ENCODE measurements at places on chromosomes 16 and 17.

DNA sequence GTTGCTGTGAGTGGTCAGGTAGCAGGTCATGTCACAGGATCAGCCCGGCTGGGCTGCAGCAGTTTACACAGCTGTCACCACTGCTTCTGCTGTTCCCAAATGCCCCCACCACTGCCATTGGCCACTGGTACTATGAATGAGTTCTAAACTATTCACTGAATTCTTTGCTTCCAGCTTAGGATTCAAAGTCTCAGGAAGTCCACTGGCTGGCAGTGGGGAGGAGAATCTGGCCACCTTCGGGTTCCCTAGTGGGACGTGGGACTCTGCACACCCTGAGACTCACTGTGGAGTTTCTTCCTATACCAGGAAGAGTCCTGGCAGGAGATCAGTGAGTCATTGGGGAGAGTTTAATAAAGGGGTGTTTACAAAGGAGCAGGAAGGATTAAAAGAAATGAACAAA, 6.9 kb downstream of the MT1X start:
- DNase-seq = no peak

DNA sequence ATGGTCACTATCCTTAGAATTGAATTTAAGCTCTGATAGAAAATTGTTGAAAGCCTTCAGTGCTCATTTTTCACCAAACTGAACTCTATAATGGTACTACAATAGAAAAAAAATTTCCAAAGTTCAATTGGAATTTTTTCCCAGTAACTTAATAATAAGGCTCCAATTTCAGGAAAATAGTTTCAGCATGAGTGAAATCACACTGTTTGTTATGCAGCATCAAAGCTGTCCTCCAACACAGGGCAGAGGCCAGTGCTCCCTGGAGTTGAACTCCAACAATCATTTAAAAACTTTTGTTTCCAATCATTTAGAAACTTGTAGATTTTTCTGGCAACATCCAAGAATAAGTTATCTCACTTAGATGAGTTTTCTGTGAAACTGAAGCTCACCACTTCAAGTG, 103.1 kb upstream of the HSBP1 start:
- DNase-seq = no peak

DNA sequence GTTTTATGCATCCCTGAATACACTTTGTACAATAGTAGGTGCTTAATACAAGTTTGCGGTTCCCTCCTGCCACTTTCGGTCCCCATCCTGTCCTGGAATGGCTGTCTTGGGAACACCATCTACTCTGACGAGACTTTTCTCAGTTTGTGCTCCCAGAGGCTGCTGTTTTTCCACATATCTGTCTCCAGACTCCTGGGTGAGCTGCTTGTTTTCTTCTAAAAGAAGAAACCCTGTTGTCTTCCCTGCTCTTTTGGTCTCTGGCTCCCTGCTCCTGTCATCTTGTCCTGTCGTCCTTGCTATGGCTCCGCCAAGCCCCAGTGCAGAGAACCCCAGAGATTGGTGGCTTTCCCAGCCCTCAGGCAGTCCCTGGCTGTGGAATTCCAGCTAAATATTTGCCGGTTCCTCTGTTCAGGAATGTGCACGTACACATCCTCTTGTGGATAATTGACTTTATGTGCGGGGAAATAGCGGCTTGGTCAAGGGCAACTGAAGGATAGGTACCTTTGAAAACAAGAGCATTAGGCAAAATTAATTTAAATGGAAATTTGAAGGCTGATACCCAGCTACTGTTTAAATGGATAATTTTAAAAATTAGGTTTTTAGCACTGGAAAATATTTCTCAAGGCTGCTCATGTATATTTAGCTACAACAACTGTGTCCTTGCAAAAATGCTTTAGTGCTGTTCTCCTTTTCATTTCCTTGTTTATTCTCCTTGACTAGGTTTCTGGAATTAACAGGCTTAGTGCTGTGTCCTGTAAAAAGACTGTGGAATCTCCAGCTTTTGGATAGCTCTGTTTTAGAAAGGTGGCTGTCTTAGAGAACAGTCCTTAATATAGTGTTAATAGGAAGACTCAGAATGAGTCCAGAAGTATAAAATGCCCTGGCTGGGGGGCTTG, 50.2 kb upstream of the SLC12A3 start:
- DNase-seq = no peak

DNA sequence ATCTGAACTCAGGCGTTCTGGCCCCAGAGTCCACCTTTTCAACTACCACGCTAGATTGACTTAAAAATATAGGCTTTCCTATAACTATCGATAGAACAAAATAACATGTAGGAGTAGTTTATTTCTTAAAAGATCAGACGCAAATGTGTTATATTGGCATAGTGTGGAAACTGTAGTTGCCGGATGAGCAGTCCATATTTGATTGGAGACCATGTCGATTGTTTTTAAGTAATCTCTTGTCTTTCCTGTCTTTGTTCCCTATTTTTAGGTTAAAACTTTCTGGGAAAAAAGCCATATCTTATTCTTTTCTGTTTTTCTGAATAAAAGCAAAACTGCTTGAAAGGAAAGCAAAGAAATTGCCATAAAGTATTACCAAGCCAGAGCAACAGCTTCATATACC, 53.1 kb downstream of the GAN start:
- no peak for DNase-seq

DNA sequence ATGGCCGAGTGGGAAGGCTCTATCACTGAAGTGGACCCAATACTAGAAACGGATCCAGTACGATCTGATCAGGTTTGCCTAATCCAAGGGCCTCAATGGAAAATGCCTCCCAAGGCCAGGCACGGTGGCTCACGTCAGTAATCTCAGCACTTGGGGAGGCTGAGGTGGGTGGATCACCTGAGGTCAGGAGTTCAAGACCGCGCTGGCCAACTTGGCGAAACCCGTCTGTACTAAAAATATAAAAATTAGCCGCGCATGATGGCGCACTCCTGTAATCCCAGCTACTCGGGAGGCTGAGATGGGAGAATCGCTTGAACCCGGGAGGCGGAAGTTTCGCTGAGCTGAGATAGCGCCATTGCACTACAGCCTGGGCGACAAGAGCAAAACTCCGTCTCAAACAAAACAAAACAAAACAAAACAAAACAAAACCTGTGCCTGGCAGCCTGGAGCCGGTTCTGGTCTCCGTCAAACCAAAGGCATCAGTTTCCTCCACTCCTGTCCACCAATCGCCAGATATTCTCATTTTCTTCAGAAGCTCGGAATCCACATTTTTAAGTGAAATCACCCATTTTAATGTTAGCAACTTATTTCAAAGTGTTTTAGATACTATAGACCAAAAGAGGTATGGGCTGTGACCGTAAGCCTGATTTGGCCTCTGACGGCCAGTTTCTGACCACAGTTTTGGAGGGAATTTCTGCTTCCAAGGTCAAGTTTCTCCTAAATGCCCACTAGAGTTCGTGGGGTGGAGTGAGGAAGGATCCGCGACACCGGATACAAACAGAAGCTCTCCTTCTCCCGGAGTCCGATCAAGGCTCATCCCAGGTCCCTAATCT, 664 bp downstream of the NQO1 start:
- no peak for DNase-seq

GRCh38 chr17:68390888-68391545, 66.3 kb downstream of the WIPI1 start:
- no peak for DNase-seq

DNA sequence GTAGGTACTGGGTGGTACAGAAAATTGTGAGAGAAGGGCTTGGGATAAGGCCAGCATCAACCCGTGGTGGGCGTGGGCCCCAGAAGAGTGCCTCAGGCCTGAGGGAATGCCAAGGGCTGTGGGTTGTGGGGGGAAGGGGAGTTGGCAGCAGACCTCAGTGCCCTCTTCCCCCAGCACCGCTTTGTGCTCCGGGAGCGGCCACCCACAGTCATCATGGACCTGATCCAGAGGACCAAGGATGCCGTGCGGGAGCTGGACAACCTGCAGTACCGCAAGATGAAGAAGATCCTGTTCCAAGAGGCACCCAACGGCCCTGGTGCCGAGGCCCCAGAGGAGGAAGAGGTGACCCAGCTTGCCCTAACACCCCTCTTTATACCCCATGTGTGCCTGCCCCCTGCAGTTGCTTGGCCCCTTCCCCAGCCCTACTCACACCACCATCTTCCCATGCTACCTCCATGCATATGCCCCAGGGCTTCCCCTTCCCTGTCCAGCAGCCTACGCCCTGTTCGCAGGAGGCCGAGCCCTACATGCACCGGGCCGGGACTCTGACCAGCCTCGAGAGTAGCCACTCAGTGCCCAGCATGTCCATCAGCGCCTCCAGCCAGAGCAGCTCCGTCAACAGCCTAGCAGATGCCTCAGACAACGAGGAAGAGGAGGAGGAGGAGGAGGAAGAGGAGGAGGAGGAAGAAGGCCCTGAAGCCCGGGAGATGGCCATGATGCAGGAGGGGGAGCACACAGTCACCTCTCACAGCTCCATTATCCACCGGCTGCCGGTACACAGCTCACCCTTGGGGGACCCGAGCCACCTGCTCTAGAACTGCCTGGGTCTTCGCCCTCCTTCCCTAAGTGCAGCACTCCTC, 9.1 kb downstream of the TAOK2 start:
- no peak for DNase-seq

- DNase-seq = no peak
Measured at GRCh38 chr16:6684076-6684673, 648.5 kb upstream of the RBFOX1 start.

DNA sequence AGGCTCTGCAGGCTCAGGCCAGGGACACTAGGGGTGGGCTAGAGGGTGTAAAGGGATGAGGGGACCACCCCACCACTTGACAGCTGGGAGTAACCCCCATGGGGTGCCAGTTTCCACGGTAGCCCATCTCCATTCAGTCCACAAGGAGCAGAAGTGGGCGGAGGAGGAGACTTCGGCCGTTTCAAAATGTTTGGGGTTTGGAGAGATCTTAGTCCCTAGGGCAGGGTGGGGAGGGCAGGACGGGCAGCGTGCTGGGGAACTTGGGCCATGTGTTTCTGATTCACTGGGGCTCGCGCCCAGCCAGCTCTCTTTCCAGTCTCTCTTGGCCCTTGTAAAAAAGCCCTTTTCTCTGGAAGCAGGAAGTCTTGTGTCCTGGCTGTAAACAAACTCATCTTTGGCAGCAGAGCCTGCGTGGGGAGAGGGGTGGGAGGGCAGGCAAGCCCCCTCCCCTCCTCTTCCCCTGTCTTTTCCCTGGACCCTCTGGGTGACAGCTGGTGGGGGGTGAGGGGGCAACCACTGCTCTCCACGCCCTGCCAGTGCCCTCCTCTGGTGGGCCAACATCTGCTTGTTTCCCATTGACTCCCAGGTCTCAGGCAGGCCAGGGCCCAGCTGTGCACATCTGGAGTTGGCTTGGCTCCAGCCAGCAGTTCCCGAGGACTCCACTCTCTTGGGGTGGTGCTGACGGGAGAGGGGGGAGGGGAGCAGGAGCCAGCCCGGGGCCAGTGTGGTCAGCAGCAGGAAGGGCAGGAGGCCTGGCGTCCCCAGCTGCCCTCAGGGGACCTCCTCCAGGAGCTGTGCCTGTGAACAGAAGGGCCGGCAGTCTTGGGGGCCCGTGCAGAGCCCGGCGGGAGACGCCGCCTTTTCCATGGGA, 8.1 kb downstream of the CYGB start:
- DNase-seq = no peak

DNA sequence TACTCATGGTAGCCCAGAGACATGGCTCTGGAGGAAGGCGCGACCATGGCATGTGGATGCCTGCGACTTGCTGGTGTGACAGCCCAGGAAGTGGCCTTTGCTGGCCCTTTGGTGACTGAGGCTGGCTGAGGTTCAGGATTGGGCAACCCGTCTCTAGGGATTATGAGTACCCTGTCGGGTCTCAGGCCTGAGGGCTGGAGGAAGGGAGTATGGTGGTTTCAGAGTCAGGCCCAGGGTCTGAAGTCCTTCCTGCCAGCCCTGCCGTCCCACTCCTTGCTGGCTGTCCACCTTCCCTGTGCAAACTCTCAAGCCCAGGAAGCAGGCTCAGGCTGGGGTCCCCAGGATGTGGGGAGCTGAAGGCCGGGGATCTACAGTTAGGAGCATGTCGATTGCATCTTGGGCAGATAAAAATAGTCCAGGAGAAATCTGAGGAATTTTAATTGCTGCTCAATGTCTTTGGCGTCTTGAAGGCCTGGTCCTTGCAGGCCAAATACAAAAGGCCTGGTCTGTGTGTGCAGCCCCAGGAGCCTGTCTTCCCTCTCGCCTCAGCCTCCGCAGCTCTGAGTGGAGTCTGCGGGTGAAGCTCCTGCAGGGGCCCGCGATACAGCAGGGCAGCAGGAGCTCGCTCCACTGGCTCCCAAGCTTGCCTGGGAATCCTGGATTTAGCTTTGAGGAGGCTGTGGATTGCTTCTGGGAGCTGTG, 52.5 kb downstream of the NKD1 start:
- DNase-seq = no peak

- DNase-seq = no peak
Measured at GRCh38 chr17:40542558-40543411, 22.5 kb downstream of the CCR7 start.

DNA sequence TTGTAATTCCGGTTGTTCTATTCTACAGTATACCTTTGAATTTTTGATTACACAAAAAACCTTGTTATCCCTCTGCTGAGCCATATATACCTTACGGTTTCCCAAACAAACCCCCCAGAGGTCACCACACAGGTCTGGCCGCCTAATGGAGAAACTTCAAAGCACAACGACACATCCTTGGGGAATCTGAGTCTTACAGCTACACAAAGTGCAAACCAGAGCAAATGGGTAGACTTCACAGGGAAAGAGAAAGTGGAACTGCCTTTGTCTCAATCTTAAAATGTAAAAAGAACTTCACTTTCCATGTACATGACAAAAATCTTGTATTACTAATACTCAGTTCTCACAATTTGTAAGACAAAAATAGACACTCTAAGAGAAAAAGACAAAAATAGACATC, 2.7 kb downstream of the FBXO31 start:
- no peak for DNase-seq

DNA sequence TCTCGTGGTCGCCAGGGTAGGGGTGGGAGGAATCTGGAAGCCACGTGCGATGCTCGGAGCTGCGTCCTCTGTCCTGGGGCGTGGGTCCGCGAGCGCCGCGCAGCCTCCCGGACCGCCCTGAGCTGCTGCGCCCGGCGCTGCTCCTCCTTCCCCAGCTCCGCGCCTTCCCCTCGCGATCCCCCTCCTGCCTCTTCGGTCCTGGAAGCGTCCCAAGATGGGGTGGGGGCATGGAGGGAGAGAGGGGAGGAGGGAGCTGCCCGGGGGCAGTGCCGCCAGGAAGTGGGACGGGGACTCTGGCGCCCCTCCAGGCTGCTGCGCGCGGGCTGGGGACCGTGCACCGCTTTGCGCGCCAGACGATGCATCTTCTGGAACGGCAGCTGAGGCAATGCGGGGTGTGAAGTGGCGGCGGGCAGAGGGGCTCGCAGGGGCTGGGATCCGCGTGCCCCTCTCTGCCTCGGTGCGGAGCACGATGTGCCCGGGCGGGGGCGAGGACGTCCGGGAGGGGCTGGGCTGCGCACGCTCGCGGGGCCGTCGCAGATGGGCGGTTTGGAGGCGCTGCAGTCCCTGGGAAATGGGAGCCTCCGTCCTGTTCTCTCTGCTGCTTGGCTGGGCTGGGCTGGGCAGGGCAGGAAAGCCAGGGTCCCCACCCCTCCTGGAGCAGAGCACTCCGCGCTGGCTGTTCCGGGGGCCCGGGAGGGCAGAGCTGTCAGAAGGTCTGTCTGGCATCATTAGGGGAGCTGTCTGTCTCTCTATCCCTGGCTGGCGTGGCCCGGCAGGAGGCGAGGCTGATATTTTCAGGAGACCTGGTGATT, 388.0 kb downstream of the SEC14L1 start:
- no peak for DNase-seq

GRCh38 chr17:76872221-76872873, 4.1 kb downstream of the MGAT5B start:
- DNase-seq = no peak

All from NCI-H1048 (cell line).